ENCODE measurements at places on chromosomes 4 and X.

DNA sequence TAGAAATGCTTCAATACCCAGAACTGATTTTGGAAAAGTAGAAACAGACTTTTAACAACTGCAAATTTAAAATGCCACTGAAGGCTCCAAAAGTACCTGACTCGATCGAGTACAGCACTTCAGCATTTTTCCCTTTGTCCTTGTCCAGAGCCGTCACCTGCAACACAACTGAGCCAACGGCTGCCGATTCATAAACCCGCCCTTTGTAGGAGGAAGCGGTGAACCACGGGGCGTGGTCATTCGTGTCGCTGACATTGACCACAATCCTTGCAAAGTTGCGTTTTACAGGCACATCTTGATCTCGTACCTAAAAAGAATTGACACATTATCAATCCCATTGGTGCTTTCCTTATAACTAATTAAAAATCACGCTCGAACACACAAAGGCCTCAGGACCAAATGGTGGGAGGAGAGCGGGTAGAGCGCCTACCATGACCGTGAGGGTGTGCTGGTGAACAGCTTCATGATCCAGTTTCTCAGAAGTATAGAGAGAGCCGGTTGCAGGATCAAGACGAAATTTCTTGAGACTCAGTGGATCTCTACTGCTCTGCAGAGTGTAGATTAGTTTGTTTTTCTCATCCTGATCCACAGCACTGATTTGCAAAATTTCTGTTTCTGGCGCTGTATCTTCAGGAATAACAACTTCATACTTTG, 72.8 kb upstream of the MTNR1A start:
- DNase-seq, result no peak

DNA sequence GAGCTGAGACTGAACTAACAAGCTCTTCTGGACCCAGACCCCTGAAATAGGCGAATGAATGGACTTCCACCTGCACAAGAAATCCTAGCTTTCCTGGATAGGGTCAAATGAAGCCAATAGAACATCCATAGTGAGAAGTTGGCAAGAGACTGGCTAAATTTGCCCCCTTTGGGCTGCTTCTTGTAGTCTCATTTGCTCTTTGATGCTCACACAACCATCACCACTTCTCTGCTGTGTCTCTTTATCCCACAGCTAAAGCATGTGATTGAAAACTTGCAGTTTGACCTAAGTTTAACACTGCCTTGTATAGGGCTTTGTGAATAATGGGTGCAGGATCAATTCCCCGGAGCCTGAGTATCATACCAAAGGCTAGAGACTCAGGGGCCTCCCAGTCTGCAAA, 38.2 kb downstream of the NLGN3 start:
- no peak for DNase-seq

GRCh38 chrX:71616672-71617529, 1.4 kb downstream of the CXCR3 start:
- DNase-seq, result no peak

DNA sequence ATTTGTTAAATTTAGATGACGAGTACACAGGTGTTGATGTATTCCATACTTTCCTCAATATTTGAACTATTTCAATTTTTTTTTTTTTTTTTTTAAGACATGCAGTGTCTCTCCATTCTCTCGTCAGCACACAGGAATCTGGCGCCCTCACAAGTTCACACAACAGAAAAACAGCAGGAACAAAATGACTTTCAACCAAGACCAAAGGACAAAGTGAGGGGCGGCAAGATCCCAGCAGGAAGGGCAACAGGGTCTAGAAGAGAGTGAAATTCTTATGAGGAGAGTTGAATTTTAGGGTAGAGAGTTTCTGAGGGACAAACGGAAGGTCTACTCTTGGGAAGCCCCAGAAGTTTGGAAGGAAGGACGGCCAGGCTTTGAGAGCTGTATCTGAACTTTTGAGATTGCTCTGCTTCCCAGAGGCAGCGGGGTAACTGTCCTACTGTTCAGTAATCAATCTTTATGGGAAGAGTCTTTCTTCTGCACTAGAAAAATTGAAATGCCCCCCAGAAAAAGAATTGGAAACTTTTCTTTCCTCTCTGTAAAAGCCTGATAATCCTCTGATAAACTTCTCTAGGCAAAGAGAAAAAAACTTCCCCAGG, 760.2 kb downstream of the RAB28 start:
- DNase-seq, result no peak

- DNase-seq, result no peak
Observed at GRCh38 chr4:72094059-72094797, 62.4 kb downstream of the NPFFR2 start.

GRCh38 chr4:181225616-181226261, 1017.5 kb upstream of the TENM3 start:
- DNase-seq, result no peak

- DNase-seq, result no peak
Observed at GRCh38 chrX:104195489-104196084, 29.3 kb downstream of the FAM199X start.

- DNase-seq, result no peak
Observed at GRCh38 chr4:140027101-140027500, 126.9 kb downstream of the MAML3 start.

DNA sequence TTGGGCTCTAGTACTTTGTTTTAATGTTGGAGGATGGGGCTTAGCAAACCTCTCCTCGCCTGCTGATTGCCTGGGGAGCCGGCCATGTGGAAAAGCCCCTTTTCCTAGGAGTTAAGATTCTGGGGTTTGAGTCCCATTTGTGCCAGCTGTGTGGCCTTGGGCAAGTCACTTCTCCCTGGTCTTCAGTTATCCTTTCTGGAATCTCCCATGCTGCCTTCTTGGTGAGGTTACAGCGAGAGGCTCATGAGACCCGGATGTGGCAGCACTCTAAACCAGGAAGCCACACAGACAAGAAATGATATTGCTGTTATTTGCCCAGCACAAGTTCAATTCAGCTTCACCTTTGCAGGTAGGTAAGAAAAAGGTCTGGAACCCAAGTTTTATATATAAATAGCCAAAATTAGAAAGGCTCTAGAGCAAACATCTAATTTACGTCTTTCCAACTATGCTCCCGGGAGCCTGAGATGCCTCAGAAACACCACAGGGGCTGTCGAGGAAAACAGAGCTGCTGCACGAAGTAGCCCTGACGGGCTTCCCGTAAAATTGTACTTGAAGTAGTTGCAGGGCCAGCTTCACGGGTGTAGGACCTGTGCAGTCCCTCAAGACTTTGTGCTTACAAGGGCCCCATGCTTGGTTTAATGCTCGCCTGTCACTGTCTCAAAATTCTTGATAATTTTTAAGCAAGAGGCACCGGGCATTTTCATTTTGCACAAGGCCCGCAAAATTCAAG, 8.3 kb upstream of the SASH3 start:
- DNase-seq, result no peak
